ENCODE measurements at places on chromosomes 7 and 10.

GRCh38 chr10:44195112-44196007, 189.5 kb downstream of the CXCL12 start:
- DNase-seq, result no peak

DNA sequence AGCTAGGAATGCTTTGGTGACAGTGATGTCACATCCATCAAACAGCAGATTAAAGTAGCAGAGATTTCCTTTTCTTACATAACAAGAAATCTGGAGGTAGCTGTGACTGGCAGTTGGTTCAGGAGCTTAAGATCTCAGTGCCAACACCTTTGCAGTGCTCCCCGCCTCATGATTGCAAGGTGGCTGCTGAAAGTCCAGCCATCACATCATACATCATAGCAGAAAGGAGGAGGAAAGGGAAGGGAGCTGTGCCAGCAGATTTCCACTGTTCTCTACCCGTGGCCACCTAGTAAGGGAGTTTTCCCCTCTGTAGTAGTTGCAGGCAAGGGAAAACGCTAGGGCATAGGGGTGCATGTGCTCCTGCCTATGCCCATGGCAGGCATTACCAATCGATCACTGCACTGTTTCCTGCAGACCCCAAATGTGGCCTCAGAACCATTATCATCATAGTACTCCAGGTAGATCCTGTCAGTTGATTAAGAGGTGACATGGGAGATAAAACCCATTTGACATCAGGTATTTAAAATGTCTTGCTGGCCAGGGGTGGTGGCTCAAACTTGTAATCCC, 57.9 kb upstream of the GTF2IRD1 start:
- DNase-seq, result no peak

- DNase-seq, result no peak
Observed at GRCh38 chr10:6399879-6400278, 180.2 kb downstream of the PRKCQ start.

DNA sequence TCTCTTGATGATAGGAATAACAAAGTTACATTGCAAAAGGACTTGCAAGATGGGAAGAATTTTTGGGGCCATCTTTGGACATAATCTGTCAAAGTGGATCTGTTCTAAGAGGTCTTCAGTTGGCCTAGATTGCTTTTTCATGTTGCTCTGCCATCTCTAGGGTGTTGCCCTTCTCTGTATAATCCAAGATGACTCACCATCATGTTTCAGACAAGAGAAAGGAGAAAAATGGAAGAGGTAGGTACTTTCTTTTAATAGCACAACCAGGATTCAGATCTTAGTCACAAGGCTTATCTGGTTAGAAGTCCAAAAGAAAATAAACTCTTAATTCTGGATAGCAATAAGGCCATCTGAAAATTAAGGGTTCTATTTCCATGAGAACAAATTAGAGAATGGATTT, 38.7 kb upstream of the FOXP2 start:
- no peak for DNase-seq

DNA sequence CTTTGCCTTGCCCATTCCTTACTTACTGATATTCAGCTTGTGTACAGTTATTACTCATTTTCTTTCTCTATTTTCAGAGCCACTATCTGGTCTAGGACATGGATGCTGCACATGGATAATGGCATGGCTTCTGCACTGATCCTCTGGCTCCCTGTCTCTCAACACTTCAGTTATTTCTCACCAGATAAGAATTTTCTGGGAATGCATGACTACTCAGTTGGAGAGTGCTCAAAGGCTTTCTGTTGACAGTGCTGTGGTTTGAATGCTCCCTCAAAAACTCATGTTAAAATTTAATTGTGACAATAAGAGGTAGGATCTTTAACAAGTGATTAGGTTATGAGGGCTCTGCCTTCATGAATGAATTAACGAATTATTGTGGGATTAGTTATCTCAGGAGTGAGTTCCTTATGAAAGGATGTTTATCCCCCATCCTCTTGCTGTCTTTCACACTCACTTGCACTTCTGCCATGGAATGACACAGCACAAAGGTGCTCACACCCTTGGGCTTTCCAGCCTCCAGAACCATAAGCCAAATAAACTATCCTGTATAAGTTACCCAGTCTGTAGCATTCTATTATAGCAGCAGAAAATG, 16.1 kb upstream of the PIK3CG start:
- DNase-seq, result no peak

DNA sequence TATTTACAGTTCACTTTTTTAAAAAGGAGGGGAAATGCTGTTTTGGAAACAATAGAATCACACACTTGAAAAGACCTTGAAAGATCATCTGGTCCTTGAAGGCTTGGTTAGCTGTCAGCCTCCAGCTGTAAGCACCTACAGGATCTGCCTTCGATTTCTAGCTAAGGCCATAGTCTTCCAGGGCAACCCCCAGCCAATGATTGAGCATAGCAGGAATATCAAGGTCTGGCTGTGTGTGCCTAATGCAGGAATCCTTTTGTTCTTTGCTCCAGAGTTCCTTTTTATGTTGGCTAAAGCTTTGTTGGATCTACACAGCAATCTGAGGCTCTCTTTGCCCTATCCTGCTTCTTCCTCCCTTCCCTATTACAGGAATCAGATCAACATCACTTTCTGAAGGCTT, 5.2 kb upstream of the YAE1 start:
- DNase-seq, result no peak

DNA sequence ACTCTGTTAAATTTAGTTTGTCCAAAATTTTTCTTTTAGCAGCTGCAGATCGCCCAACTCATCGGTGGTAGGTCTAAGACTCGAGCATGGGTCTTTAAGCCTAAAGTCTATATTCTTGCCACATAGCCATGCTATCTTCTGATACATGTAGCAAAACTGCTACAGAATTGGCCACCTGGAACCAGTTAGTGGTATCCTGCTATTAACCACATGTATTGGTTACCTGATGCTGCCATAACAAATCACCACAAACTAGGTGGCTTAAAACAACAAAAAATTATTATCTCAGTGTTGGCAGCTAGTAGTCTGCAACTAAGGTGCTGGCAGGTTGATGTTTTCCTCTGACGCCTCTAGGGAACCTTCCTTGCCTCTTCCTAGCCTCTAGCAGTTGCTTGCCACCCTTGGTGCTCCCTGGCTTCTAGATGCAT, 96.7 kb upstream of the PIK3CG start:
- no peak for DNase-seq

DNA sequence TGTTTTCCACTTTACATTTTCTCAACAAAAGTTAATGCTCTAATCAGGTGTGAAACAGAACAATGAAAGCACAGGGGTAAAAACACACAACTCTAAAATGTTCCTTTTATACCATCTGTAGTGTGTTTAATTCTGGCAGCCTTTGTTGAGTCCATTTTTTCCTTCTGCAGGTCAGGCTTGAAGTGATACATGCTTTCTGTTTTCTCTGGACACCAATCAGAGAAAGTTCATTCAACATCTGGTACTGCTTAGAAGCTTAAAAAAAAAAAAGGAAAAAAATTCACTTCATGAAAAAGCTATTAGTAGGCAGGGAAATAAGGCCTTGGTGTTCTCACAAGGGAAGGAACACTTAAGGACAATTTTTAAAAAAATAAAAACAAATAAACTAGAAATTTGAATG, 231.3 kb upstream of the RHOBTB1 start:
- no peak for DNase-seq

GRCh38 chr7:151794508-151795167, 82.3 kb downstream of the PRKAG2 start:
- no peak for DNase-seq

Measured in SIG-M5 (cell line).